Urinary bladder (tissue), 4 donors: ENCODE measurements at places on chromosomes 3 and 15. TPM values are rescaled to one million over a fixed set of nuclear protein-coding genes. Genes with fewer than 3 reads are reported as not detected.

The PPARG gene
- 62.9 TPM for total RNA-seq

The ELL3 gene
- total RNA-seq: 5.4 TPM

The CPN2 gene
- total RNA-seq: not detected

The PTH1R gene
- total RNA-seq: 11.5 TPM
